ENCODE measurements at places on chromosomes 3 and 15.

GRCh38 chr3:143273975-143274690, 154.6 kb downstream of the CHST2 start:
- no peak for DNase-seq

DNA sequence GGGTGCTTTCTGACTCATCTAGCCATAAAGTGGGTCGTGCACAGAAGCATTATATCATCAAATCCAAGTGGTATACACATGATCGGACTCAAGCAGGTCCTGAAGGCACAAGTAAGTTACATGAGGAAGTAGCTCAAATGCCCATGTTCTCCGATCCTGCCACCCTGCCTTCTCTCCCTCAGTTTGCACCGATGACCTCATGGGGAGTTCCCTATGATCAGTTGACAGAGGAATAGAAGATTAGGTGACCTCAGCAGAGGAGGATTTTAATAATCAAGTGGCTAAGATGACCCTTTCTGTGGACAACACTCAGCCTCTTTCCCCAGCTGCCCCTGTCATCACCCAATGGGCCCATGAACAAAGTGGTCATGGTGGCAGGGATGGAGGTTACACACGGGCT, 149.5 kb downstream of the TBC1D5 start:
- DNase-seq = no peak

DNA sequence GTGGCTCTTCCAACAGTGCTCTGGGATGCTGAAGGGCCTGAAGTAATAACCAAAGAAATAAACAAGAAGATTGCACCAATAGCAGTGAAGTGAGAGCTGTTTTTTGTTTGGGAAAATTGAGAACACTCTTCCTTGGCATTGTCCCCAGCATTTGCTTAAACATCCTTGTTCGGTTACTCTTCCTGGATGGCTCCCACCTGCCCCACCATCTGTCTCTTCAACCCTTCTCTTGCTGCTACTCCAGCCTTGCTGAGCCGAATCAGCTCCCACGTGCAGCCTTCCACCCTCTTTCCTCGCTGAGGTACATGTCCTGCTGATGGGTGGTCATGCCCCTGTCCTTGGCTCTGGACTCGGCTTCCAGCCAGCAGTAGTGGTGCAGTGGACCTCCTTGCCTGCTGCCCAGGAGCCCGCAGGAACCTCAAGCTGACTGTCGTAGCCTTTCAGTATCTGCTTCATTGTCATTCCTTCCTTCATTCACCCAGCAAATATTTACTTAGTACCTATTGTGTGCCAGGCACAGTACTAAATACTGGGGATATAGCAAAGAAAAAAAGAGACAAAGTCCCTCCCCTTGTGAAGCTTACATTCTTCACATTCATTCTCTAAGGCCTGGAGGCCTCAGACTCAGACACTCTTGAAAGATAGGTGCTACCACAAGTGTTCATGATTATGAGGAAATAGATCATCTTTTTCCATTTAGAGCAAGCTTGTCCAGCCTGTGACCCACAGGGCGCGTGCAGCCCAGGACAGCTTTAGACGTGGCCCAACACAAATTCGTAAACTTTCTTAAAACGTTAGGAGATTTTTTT, 17.1 kb upstream of the VILL start:
- no peak for DNase-seq

DNA sequence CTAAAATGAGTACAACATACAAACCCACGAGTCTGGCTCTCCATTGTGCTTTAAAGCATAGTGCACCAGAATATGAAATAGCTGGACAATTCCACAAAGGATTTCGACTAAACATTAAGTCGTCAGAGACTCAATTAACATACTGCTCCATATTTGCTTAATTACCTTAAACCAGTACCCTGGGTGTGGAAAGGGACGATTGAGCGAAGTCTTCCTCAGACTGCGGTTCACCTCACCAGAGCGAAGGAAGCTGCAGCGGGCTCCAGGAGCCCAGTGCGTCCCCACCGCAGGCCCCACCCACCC, 218 bp upstream of the TRPC1 start:
- no peak for DNase-seq

DNA sequence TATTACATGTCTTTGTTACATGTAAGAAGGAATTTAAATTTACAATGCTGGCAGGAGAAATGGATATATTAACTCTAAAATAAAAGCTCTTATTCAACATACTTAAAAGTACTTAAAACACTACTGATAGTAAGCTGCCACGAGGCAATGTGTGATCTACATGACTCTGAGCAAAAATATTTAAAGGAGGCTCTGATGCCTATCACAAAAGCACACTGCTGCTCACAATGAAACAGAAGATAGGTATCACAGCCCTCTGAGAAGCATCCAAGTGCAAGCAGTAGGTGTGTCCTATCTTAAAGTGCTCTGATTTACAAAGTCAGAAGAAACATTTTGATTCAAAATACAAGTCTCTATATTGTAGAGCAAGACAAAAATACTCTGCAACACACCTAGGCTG, 371.2 kb upstream of the WNT5A start:
- DNase-seq = no peak

- DNase-seq = no peak
These were observed 45.1 kb downstream of the RSL24D1 start for GRCh38 chr15:55151631-55152030.

GRCh38 chr3:96711816-96712215, 102.6 kb upstream of the EPHA6 start:
- no peak for DNase-seq

- DNase-seq = no peak
These were observed 222.4 kb upstream of the WNT5A start for GRCh38 chr3:55709411-55710012.

DNA sequence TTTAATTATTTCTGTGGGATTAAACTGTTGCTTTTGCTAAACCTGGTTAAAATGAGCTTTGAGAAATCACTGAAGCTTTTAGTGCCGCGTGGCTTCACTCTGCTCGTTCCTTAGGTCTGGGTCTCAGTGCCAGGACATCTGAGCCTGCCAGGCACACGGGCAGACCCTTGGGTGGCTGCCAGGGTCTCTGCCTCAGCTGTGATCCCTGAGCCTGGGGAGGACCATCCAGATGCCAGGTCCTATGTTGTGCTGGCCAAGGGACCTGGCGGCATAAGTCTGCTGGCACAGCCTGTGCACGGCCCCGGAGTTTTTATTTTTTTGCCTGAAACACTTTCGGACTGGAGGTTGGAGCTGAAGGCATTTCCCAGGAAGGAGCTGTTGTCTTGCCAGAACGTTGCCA, 328.1 kb downstream of the LRTM1 start:
- no peak for DNase-seq

GRCh38 chr3:141360888-141361598, 7.3 kb upstream of the ZBTB38 start:
- DNase-seq = peak; percentile 70

DNA sequence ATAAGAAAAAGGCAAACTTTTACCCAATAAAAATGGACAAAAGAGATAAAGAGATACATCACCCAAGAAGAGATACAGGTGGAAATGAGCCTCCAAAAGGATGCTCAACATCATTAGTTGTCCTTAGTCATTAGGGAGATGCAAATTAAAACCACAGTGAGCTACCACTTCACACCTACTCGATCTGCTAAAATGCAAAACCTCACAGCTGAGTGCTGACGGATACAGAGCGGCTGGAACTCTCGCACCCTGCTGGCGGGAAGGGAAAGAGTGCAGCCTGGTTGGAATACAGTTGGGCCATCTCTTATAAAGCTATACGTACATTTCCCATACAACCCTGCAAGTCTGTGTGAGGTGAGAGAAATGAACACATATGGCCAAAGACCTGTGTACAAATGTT, 78.5 kb upstream of the PRR20G start:
- no peak for DNase-seq

DNA sequence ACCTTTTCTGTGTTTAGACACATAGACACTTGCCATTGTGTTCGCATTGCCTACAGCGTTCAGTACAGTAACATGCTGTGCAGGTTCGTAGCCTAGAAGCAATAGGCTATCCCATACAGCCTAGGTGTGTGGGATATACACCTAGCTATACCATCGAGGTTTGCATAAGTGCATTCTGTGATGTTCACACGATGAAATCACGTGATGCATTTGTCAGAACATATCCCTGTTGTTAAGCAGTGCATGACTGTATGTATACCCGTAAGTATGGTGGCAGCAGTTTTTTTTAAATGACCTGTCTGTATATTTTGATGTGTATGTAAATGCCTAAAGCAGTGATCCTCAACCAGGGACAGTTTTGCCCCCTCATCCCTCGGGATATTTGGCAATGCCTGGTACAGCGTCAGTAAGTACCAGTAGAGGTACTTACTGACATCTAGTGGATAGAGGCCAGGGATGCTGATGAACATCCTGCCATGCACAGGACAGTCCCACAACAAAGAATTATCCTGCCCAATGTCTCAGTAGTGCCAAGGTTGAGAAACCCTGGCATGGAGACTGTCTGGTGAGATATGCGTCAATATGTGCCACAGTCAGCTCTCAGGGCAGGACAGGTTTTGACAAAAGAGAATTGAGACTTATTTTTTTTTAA, 129.1 kb downstream of the HCN4 start:
- no peak for DNase-seq

DNA sequence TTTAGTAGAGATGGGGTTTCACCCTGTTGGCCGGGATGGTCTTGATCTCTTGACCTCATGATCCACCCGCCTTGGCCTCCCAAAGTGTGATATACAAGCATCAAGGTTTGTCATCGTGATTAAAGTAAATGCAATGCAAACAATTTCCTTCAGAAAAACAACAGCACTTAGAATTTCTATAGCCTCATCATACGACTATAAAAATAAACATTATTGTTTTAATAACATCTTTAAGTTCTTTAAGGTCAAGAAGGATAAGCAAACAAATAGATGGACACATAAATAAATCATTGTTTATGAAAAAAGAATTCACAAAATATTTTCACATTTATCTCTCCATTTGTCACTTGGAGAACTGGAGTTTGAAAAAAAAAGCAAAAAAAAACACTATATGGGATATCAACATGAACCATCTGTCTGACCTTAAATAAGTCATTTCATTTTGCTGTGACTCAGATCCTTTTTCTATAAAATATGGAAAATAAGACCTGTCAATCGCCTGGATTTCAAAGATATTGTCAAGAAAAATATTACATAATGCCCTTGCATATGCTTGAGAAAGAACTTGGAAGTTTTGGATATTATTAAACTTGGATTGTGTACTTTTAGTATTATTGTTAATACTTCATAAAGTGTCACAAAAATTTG, 642.0 kb upstream of the KCNMB2 start:
- DNase-seq = no peak

- DNase-seq = no peak
These were observed 68.9 kb downstream of the IQSEC1 start for GRCh38 chr3:13004376-13004775.

GRCh38 chr3:171320750-171321558, 139.3 kb downstream of the TNIK start:
- DNase-seq = no peak

GRCh38 chr3:27467545-27467944, 16.6 kb downstream of the SLC4A7 start:
- no peak for DNase-seq

DNA sequence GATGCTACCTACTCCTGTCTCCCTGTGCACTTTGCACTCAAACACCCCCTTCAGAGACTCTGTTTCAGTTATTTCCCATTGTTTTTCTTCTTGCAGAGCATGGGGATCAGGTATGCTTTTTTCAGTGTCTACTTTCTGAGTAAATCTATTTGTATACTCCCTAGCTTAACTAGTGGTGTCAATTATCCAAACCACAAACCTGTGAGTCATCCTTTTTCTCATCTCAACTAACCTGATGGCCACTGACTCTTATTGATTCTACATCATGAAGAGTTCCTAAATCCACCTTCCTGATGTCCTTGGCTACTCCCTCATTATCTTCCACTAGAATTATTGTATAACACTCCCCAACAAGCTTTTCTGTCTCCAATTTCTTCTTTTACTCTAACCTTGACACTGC, 68.0 kb downstream of the DIPK2A start:
- no peak for DNase-seq

- DNase-seq = no peak
These were observed 311.4 kb downstream of the UNC13C start for GRCh38 chr15:54289590-54290136.

DNA sequence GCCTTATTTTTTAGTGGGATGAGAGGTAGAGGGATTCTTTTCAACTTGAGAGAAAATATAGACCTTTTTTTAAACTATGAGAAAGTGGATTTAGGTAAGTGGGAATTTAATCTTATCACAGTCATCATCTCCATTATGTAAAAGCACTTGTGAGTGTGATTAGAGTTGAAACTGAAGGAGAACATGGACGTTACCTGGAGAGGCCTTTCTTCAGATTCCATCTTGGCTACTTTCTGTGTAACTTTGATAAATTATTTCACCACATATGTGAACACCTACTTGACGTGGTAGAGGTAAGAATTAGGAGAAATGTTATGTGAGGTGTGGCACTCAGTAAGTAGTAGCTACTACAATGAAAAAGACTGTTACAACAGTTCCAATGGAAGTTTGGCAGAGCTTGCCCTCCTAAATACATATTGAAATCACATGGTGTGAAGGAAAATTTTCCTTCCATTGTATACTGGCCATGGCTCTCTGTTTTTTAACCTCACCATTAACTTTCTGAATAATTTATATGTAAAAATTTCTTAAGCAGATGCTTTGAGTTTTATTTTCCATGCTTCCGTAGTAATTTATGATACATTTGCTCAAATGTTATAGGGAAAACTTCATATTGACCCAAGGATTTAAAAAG, 193.3 kb downstream of the FNDC3B start:
- DNase-seq = no peak
